PC-3 (cell line): ENCODE measurements at places on chromosomes 4 and X.

DNA sequence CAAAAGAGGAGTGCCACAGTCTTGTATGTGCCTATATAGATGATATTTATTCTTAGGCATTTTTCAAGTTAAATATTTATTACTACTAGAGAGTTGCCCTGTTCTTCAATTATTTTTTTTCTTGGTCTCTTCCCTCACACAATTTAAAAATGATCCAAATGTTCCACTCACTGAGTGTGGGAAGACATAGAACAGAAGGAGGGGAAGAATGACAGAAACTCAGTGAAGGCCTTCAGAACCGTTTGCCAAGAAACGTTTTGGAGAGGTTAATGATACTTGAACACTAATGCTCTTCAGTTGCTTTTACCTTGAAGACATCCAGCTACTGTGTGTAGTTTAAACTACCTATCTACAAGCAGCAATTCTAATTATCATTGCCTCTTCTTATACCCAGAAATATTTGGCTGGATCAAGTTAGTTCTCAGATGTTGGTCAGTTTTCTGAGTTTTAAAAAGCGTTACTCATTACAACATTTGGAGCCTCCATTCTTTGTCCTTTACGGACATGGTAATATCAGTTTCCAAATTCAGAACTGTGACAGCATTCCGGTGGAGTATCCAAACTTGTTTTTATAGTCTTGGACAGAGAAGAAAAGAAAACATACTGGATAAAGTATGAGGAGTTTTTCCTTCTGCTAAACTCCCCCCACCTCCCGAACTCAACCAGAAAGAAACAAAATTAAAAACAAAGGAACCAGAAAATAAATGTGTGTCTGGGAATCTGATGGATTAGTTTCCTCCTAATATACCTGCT lies 389.7 kb downstream of the SPRY1 start:
- no peak for DNase-seq

- no peak for DNase-seq
Observed at GRCh38 chr4:41832961-41833360, 84.4 kb upstream of the PHOX2B start.

DNA sequence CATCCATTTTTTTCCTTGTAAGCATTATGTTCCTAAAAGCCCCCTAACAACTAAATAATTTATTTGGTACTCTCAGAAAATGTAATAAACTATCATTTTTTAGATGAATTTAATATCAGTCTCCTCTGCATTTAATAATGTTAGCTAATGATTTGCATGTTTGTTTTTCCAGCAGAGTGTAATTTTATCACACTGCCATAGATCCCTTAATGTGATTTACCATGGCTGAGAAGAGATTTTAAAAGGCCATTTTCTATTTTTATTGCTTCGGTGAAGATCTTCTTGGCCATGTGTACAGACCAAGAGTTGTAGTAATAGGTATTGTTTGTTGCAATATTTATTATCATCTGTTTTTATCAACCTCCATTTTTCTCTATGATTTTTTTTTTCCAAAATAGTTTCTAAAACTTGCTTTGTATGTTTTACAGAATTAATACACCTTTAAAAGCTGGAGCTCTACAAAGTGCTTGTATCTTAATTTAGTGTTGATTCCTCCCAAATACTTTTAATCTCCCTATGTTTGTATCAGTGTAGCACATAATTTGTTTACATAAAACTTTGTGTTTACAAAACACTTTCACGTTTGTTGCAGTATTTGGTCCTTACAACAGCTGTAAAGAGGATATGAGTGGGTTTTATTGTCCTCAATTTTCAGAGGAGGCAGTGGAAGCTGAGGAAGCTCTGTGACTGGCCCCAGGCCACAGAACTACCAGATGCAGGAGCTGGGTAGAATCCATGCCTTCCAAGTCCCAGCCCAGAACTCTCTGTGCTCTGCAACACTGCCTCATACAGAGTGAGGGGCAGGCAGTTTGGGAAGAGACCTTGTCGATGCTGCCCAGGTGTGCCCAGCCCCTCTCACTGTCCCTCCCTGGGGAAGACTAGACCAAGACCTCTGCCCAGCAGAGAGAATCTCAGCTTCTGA lies 58.1 kb downstream of the FAM114A1 start:
- DNase-seq: no peak

GRCh38 chr4:114734594-114734993 lies 136.0 kb downstream of the UGT8 start:
- no peak for DNase-seq

- no peak for DNase-seq
Observed at GRCh38 chr4:169593050-169593560, 19.3 kb downstream of the NEK1 start.
